ENCODE measurements at places on chromosomes 1 and 21. TPM values are rescaled to one million over a fixed set of nuclear protein-coding genes. Genes with fewer than 3 reads are reported as not detected.

The GBP2 gene
- total RNA-seq = 115 TPM

DNA sequence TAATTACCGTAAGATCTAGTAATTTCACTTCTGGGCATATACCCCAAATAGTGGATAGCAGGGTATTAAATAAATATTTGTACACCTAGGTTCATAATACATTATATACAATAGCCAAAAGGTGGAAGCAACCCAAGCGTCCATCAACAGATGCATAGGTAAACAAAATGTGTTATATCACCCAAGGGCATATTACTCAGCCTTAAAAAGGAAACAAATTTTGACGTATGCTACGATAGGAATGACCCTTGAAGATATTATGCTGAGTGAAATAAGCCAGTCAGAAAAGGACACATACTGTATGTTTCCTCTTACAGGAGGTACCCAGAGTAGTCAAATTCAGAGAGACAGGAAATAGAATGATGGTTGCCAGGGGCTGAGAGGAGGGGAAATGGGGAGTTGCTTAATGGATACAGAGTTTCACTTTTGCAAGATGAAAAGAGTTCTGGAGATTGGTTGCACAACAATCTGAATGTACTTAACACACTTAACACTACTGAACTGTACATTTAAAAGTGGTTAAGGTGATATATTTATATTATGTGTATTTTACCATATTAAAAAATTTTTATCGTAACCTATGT lies 36.6 kb upstream of the KCTD3 start:
- no peaks in the 10 kb centered on the region for H3K27me3 ChIP-seq
- no peak for DNase-seq
- H3K4me3 ChIP-seq = no peak overlapping the region
- no peak overlapping the region for H3K27ac ChIP-seq

DNA sequence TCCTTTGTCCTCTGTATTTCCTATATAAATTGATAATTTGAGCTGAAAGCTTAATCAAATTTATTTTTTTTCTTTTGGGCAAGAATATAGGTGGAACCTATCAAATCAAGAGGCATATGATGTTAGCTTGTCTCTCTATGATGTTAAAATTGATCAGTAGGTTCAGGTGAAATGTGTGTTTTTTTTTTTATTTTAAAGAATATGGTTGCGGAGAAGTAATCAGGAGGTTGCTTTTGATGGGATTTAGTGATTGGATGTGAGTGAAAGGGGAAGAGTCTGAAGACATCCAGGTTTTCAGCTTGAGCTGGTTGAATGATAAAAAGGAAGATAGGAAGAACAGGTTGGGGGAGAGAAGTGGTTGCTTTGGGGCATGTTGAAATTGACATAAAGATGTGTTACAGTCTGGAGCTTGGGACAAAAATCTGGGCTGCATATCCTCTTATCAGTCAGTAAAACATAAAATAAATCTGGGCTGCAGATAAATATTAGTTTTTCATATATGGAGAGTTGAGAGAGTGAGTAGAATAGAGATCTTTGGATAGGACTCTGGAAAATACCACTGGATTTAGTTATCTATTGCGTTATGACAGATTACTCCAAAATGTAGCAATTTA lies 5.1 kb downstream of the OSBPL9 start:
- H3K36me3 ChIP-seq = no peaks in the 10 kb centered on the region
- H3K4me3 ChIP-seq = no peak overlapping the region
- peaks cover 78% of the 10 kb centered on the region for H3K4me1 ChIP-seq
- H3K27ac ChIP-seq = peak overlapping the region; percentile 62
- DNase-seq = no peak

- no peaks in the 10 kb centered on the region for H3K27me3 ChIP-seq
- peak overlapping the region; percentile 85 for H3K27ac ChIP-seq
- H3K4me3 ChIP-seq = peak overlapping the region; percentile 100
Observed at GRCh38 chr1:6198646-6199297, 623 bp downstream of the RPL22 start.

GRCh38 chr1:156652131-156652991 lies 10.4 kb downstream of the BCAN start:
- DNase-seq = no peak
- H3K27ac ChIP-seq = no peak overlapping the region
- no peaks in the 10 kb centered on the region for H3K36me3 ChIP-seq

DNA sequence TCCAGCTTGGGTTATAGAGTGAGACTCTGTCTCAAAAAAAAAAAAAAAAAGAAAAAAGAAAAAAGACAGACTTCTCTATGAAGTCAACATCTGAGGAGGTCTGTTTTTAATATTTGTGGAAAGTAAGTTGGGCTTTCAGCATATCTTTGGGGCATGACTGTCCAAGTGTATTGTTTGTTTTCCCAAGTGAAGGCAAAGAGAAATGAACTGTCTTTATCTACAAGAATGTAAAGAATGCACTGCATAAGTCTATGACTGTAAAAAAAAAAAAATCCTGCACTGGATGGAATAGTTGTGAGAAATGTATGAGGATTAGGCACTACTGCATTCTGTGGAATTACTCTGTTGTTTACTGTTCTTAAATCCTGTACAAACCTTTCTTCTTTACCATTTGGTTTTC lies 45.6 kb upstream of the TMEM61 start:
- H3K4me3 ChIP-seq = no peak overlapping the region
- H3K36me3 ChIP-seq = no peaks in the 10 kb centered on the region
- H3K27ac ChIP-seq = no peak overlapping the region
- DNase-seq = no peak
- no peaks in the 10 kb centered on the region for H3K4me1 ChIP-seq
- H3K27me3 ChIP-seq = no peaks in the 10 kb centered on the region

The SPEN gene
- total RNA-seq = 38.5 TPM

The CENPL gene
- total RNA-seq = 4.9 TPM

The TSPEAR gene
- not detected for total RNA-seq

GRCh38 chr1:35394386-35394785 lies 125.9 kb downstream of the ZMYM4 start:
- no peak overlapping the region for H3K27ac ChIP-seq
- H3K27me3 ChIP-seq = no peaks in the 10 kb centered on the region
- H3K36me3 ChIP-seq = peaks cover 44% of the 10 kb centered on the region
- H3K4me1 ChIP-seq = no peaks in the 10 kb centered on the region
- H3K4me3 ChIP-seq = no peak overlapping the region
- DNase-seq = no peak

DNA sequence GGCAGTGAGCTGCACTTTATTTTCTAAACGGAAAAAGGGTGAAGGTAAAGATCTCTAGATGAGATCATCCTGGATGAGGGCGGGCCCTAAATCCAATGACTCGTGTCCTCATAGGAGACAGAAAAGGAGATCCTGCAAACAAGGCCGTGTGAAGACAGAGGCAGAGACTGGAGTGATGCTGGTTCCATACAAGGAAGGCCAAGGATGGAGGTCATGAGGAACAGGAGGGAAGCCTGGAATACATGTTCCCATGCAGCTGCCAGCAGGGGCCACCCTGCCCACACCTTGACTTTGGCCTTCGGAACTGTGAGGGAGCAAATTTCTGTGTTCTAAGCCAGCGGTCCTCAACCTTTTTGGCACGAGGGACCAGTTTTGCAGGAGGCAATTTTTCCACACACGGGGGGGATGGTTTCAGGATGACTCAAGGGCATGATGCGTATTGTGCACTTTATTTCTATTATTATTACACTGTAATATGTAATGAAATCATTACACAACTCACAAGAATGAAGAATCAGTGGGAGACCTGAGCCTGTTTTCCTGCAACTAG lies 94.3 kb downstream of the PSMG1 start:
- peak overlapping the region; percentile 41 for H3K27ac ChIP-seq
- no peaks in the 10 kb centered on the region for H3K27me3 ChIP-seq

- peaks cover 32% of the 10 kb centered on the region for H3K4me1 ChIP-seq
- no peak for DNase-seq
- H3K36me3 ChIP-seq = no peaks in the 10 kb centered on the region
- H3K27ac ChIP-seq = peak overlapping the region; percentile 48
- H3K4me3 ChIP-seq = no peak overlapping the region
Observed at GRCh38 chr21:14957836-14958235, 107.0 kb downstream of the NRIP1 start.

GRCh38 chr1:223133824-223134435 lies 9.1 kb downstream of the TLR5 start:
- H3K4me3 ChIP-seq = peak overlapping the region; percentile 14
- peaks cover 40% of the 10 kb centered on the region for H3K4me1 ChIP-seq
- peak overlapping the region; percentile 69 for H3K27ac ChIP-seq
- H3K36me3 ChIP-seq = no peaks in the 10 kb centered on the region
- DNase-seq = peak; percentile 93
- no peaks in the 10 kb centered on the region for H3K27me3 ChIP-seq

DNA sequence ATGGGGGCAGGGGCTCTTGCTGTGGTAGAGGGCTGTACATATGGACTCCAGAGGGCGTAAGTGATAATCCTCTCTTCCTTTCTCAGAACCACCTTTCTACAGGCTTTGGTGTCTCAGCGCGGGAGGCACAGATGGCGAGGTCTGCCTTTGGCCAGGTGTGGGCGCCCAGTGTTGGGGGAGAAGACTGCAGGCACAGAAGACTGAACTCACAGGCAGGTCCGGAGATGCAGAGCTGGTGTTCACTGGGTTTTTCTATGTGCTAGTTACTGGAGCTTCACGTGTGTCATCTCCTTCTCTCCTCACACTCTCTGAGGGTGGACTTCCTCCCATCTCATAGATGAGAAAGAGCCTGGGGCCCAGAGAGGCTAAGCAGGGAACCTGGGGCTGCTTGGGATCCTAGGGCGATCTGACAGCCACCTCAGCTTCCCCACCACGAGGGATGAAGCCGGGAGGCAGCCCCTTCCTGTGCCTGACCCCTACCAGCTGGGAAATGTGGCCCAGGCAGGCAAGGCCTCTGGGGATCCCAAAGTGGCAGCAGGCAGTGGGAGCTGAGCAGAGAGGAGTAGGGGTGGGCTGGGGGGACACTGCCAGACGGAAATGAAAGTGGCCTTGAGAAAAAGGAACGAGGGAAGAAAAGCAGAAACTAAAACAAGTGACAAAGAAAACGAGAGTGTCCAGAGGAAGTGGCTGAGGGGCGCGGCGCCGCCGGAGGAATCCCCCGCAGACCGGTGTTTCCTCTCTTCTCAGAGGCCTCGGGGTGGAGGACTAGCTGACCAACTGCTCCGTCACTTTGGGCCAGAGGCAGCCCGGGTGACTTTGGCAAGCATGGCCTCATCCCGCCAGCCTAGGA lies 191.6 kb downstream of the HIVEP3 start:
- no peak overlapping the region for H3K27ac ChIP-seq
- no peaks in the 10 kb centered on the region for H3K27me3 ChIP-seq
- DNase-seq = peak; percentile 80
- H3K4me3 ChIP-seq = no peak overlapping the region
- H3K36me3 ChIP-seq = no peaks in the 10 kb centered on the region

DNA sequence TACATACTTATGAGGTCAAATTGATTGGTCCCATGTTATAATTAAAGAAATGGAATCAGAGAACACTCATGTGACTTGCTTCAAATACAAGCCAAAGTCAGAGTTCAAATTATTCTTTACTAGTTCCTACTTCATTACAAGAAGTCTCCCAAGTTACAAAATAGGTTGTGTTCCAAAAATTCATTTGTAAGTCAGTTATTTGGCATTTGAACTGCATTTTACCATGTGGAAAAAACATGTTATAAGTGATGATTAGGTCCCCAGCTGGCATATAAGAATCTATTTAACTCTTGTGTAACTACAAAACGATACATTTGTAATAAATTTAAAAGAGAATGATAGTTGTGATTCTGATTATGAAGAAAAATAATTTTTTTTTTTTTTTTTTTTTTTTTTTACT lies 124.1 kb downstream of the DISP1 start:
- DNase-seq = no peak
- H3K4me3 ChIP-seq = no peak overlapping the region
- H3K4me1 ChIP-seq = peaks cover 43% of the 10 kb centered on the region
- peaks cover 14% of the 10 kb centered on the region for H3K36me3 ChIP-seq

DNA sequence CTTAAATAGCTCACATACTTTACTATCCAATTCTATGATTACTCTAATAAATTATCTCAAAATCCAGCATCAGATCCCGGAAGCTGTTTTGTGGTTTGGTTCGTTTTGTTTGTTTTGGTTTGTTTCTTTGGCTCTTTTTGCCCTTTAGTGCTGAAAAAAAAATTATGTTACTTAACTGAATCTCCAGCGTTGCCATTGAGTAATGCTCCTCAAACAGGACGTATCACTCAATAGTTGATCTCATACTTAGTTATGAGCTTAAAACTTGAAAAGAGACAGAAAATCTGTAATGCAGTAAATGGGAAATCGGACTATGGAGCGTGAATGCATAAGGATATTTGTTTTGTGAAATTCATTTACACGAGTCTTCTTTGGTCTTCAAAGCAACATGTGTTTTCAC lies 533.8 kb upstream of the TMPRSS15 start:
- H3K27ac ChIP-seq = no peak overlapping the region
- H3K27me3 ChIP-seq = no peaks in the 10 kb centered on the region
- no peaks in the 10 kb centered on the region for H3K4me1 ChIP-seq
- no peak for DNase-seq

DNA sequence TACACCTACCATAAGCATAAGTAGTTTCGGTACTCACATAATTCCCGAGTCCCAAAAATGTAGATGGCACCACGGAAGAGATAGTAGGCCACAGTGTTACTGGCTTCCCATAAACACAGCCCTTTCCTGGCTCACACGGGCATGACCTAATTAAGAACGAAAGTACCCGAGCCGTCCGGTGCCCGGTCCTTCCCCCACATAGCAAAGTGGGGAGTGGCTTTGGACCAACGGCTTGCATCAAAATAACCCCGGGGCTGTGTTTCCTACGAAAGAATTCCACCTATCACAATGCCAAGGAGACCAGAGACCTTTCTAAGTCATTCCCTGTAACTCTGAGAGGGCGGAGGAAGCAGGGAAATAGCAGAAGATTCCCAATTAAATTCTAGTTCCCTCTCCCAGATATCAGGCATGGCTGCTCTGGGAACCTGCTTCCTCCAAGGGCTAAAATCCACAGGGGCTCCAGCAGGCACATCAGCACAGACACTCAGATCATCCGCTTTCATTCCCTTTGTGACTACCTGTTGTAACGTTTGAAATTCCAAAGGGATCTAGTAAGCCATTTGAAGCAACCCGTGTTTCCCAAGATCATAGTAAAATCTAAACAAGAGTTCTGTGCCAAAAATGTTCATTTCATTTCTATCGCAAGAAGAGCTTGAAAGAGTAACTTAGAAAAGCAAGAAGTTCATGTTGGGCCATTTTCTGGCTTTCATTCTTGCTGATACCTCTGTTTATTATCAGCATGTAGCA lies at the start of gene TMPRSS3:
Gene TMPRSS3, minus strand, starts transcription at position 148 of the 747 bp plus-strand sequence. CDS start 635 bp downstream, outside the sequence.
- no peaks in the 10 kb centered on the region for H3K36me3 ChIP-seq
- DNase-seq = peak; percentile 30
- no peak within 1 kb of the TSS for H3K4me3 ChIP-seq
- no peak within 1 kb of the TSS for H3K27ac ChIP-seq
- H3K27me3 ChIP-seq = peaks cover 5% of the 10 kb centered on the region

- H3K27ac ChIP-seq = no peak overlapping the region
- H3K36me3 ChIP-seq = no peaks in the 10 kb centered on the region
- no peak for DNase-seq
- H3K27me3 ChIP-seq = no peaks in the 10 kb centered on the region
Observed at GRCh38 chr1:214155987-214156625, 124.9 kb upstream of the SMYD2 start.

All from sigmoid colon (tissue), 7 donors.